ENCODE measurements at places on chromosomes 7 and 10.

DNA sequence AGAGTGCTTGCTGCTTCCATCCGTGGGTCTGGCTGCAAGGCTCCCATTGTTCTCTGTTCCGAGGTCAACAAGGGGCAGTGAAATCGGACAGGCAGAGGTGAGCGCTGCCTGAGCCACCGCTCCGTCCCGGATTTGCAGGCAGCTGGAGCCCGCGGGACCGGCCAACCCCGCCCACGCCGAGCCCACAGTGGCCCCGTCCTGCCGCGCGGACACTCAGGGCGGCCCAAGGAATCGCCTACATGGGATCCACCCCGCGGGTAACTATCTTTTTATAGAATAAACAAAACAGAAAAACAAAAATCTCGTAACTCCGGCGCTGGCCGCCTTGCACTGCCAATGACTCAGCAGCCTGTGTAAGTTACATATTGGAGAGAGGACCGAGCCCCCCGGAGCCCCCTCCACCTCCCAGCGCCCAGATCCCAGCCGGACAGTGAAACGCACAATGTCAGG is 1.9 kb downstream of the BNIP3 start:
- no peak for DNase-seq

GRCh38 chr7:108308276-108308675 is 148.0 kb downstream of the NRCAM start:
- DNase-seq = no peak

GRCh38 chr7:22664988-22665798 is 61.8 kb upstream of the IL6 start:
- DNase-seq = no peak

- no peak for DNase-seq
These were observed 10.3 kb upstream of the PPP2R2D start for GRCh38 chr10:131890276-131891195.

DNA sequence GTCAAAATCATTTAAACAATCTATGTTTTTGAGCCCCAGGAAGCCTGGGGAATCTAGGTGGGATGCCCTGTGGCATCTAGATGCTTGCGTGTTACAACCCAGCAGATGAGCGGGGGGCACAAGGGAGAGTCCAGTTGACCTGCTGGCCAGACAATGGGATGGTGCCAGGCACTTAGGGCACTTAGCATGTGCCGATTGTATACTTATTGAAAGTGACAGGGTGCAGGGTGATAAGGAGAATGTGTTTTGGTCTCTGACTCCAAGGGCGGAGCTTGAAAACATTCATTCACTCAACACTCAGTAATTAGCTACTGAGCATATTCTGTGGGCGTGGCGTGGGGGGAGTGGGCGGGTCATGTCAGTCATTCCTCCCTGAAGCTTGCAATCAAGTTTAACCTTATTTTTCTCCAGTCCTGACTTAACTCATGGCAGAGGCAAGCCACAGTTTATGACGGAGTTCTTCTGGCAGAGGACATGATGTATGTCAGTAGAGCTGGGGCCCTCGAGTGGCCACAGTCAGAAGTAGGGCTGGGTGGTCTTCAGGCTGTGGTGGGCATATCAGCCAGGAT is 115.1 kb downstream of the PRKCQ start:
- DNase-seq = no peak

GRCh38 chr7:134554417-134554966 is 5.6 kb downstream of the AKR1B15 start:
- DNase-seq = no peak

DNA sequence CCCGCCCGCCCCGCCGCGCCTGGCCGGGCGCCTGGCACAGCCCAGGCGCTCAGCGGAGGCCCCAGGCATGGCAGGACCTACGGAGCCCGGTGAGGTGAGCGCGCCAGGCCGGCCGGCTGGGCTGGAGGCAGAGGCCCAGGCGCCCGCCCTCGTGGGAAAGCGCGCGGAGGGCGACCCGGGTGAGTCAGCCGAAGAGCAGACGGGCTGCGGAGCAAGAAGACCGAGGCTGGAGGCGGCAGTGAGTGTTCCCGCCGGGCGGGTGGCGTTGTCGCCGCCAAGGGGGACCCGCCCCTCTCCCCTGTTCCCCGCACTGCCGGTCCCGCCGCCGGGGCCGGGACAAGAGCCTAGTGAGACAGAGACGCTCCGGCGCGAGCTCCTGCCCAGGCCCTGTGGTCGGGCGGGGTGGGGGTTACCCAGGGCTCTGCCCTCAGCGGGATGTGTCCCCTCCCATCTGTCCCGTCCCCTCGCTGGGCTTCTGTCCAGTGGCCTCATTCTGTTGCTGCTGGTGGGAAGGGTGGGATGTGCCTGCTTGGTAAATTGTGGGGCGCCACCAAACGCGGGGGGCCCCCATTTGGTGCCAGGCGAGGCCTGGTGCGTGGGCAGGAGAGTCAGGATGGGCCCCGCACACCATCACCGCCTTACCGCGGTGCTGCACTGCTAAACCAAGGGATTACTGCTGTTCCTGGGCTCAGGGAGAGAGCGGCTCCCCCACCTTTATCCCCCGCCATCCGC is 17.0 kb upstream of the NODAL start:
- no peak for DNase-seq

DNA sequence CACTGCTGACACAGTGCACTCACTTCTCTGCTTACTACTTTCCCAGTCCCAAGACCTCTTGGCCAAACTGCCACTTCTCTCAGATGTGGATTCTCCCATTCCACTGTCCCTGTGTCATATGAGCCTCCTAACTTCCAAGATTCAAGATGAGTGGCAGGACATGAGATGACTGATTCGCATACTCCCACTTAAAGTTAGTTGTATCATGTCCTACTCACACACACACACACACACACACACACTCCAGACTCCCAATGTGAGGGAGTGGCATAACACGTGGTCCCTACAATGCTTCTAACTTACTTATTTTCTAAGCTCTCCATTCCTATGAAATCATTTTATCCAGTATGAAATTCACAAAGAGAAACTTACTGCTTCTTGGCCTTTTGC is 67.0 kb upstream of the CAV2 start:
- DNase-seq = no peak

DNA sequence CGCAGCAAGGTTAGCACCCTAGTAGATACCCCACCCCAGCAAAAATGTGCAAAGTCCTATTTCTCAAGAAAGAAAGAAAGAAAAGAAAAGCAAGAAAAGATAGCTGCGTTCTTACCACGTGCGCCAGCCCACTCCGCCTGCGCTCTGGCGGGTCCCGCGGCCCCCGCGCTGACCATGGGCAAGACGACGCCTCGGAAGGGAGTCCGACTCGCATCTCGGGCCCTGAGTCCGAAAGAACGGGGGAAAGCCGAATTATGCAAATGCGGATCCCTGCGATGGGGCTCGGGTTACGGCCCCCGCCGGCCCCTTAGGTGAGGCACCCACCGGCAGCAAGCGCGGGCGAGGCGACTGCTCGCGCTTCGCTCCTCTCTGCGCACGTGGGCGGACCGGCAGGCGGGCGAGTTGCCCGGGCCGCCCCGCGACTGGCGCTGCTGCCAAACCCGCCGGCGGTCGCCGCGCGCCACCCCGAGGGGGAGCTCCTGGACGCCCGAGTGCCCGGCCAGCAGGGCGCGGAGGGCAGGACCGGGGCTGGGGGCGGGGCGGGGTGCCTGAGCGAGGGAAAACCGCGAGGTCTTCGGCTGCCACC is 2.4 kb upstream of the EGR2 start:
- peak; percentile 12 for DNase-seq

DNA sequence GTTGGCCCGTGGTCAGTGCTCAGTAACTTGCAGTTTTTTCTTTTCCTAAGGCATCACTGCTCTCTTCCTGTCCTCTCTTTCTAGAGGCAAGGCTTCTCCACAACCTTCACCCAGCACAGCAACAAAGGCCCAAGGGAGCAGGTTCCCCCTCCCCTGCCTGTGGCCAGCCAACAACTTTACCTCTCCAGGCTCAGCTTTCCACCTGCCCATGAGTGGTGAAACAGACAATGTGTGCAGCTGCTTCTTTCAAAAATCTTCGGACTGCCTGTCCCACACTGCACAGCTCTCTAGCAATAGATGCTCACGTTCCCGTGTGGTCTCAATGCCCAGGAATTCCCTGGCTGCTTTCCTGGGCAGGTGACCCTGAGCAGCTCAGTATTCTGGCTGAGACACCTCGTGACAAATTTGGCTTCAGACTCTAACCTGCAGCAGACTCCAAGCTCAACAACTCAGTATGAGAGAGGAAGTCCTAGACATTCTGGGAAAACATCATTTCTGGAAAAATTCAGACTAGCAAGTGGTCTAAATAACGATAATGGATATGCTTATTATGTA is 28.9 kb upstream of the TMEM72 start:
- no peak for DNase-seq

DNA sequence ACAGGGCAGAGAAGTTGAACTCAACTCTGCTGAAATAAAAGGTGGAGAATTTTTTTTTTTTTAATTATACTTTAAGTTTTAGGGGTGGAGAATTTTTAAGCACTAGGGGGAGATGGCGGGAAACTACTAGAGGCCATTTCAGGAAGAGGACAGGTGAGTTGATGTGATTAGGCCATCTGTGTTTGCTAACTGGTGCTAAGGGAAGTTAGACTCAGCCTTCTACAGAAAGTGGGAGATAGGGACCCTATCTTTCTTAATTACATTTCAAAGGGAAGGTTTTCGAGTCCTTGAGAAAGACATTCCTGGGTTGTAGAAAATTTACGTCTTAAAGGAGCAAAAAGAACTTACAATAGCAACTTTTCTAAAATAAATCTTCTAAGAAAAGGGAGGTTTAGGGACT is 124.8 kb downstream of the LHFPL3 start:
- DNase-seq = no peak

DNA sequence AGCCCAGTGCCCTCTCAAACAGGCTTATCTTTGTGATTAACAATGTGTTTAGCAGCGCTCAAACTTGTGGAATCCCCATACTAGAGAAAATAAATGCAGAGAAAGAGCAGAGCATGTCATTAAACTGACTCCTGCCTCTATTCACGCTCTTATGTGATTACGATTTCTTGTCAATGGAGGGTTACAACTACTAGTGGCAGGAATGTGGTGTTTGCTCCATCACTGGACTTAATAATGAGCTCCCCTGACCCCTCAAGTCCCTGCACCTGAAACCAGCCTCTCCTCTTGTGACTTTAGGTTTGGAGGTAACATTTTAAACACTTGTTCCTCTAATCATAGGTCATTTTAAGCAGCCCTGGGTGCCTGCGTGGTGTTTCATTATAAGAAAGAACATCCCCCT is 121.9 kb downstream of the PLPP4 start:
- DNase-seq = no peak

GRCh38 chr7:43906331-43907010 is at the start of gene URGCP:
Gene URGCP, minus strand, starts transcription at chr7:43906596. Its CDS starts 21 bp downstream, at chr7:43906575.
- DNase-seq = peak; percentile 39

DNA sequence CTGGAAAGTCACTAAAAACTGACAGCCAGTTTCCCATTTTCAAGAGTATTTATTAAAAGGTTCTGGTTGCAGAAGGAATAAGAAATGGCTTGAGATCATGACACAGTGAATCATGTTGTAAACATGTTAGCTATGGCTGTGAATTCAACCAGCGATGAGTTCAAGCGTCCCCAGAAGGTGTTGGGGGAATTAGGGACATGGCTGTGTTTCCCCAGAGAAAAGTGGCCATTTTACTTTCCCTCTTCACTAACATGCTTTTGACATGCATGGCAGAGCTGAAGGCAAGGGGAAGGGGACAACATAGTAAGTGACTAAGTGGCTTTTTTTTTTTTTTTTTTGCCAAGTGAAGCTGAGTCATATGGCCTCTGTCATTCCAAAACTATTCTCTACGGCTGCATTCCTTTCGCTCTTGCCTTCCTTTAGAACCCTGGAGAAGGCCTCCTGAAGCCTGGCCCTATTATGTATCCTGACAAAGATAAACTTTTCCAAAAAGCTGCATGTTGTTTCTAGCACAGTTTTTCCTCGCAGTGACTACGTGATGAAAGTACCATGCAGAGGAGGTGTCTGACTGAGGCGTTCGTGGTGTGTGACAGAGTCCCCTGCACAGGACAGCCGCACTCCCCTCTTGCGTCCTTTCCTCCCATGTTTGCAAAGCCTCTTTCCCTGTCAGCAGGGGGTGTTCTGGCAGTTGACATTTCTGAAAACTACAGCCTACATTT is 46.9 kb downstream of the EGFR start:
- no peak for DNase-seq

DNA sequence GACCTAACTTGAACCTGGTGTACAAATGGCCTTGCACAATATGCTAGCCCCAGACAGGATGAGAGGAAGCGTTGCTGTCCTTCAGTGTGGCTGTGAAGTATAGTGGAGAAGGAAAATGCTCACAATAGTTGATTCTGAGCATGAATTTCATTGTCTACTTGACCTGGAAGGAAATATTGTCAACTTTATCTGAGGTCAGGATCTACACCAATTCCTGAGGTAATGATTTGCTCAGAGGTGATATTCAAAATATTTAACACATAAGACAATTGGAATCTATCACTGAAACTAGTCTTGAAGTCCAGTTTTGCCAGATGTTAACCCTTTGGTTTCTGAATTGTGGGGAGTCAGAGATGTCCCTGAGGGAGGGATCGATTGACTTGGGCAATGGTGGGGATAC is 20.9 kb upstream of the ICA1 start:
- no peak for DNase-seq

GRCh38 chr7:29881724-29882123 is 75.4 kb downstream of the WIPF3 start:
- no peak for DNase-seq

Data from effector CD4-positive, alpha-beta T cell (primary cell).